ENCODE measurements at places on chromosomes 13 and 19. TPM values are rescaled to one million over a fixed set of nuclear protein-coding genes. Genes with fewer than 3 reads are reported as not detected.

DNA sequence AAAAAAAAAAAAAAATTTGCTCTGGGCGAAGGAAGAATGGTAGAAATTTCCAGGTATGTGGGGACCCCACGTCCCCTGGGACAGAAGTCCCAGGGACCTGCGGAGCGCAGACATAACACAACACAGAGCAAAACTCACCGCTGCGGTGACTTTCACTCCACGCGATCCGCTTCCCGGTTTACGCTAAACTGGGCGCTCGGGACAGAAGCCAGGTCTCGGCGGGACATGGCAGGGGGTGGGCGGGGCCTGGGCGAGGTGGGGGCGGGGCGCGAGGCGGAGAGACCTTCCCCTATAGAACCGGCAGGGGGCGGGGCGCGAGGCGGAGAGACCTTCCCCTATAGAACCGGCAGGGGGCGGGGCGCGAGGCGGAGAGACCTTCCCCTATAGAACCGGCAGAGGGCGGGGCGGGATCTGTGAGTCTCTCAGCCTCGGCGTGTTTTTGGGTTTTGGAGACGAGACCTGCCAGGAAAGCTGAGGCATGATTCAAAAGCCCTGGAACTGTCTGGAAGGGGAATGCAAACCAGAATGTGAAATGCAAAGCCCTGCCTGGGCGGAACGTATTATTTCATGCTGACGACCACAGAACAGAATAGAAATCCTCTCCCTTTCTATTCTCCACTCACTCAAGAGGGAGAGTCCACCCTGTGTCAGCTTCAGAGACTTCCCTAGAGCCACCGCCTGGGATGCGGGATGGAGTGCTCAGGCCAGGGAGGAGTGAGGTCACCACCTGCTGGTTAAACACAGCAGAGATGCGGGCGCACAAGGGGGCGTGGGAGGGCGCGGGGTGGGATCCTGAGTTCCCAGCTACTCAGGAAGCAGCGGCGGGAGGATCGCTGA is 20.2 kb upstream of the ERVV-1 start:
- peak overlapping the region; percentile 55 for H3K27ac ChIP-seq
- DNase-seq: peak; percentile 86
- no peaks in the 10 kb centered on the region for H3K4me1 ChIP-seq
- peaks cover 4% of the 10 kb centered on the region for H3K27me3 ChIP-seq

DNA sequence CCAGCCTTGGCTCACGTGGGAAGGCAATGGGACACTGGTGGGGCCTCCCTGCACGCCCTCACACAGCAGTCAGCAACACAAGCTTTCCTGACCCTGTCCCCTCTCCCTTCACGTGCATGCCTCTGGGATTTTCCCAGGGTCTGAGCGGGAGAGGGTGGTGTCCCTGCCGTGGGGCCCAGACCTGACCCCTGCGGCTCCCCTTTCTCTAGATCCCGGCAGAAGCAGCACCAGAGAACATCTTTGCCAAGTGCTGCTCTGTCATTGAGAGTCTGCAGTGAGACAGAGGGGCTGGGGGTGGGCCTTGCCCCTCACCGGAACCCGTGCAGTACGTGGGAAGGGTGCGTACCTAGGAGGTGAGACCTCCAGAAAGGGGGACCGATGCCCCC is 12.6 kb downstream of the KHSRP start:
- H3K4me3 ChIP-seq: no peak overlapping the region
- no peak for DNase-seq
- peaks cover 3% of the 10 kb centered on the region for H3K27me3 ChIP-seq
- H3K4me1 ChIP-seq: peaks cover 1% of the 10 kb centered on the region
- H3K27ac ChIP-seq: no peak overlapping the region
- H3K36me3 ChIP-seq: no peaks in the 10 kb centered on the region

DNA sequence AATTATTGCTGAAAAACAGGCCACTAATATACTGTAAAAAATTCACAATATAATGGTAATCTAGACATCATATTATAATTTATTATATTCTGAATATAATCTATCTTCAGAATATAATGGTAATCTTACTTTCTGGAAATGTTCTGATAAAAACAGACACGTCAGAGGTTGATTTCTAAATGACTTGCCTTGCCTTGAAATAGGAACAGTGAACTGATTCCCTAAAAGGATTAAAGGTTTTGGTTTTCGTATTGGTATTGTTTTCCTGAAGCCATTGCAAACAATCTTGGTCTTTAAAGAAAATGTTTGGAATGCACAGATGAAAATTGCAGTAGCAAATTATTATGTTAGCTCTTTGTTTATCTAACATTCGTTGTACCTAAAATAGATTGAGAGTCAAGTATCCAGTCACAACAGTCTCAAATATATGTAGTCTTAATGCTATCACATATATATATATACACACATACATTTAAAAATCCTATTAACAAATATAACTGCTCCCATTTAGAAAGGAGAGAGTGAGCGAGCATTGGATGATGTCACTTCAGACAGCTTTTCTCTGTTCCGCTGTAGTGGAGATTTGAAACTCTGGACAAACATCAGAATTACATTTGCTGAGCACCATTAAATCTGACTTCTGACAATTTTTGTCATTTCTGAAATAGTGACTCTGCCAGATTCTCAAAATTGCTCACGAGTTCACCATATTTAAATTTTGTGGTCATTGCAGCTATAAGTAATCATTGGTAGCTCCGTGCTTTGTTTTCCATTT is 1.7 kb downstream of the ITM2B start:
- no peaks in the 10 kb centered on the region for H3K36me3 ChIP-seq
- DNase-seq: no peak
- peak overlapping the region; percentile 97 for H3K27ac ChIP-seq
- H3K4me1 ChIP-seq: peaks cover 28% of the 10 kb centered on the region

DNA sequence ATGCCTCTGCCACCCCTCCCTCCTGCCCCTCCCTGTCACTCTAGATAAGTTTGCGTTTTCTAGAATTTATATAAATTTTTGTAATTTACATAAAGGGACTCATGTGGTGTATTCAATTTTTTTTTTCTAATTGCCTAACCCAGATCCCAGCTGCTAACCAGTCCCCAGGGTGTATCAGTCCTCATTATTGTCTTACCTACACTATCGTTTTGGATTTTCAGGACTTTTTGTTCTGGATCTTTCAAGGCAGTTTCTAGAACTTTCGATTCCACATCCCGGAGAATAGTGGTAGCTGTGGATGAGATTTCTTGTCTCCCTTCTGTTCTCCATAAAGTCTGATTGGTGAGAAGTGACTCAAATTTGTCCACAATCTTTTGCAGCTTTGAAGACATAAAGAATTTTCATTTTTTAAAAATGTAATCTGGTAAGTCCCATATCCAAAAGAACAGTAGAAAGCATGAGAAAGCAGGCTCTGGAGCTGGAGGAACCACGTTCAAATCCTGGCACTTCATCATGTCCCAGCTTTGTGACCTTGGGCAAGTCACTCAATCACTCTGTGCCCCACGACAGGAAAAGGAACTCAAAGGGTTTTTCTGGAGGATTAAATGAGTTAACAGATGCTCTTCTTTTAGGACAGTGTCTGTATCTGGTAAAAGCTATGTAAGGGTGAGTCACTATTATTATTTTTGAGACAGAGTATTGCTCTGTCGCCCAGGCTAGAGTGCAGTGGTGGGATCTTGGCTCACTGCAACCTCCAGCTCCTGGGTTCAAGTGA is 19.7 kb downstream of the ADGRE3 start:
- H3K36me3 ChIP-seq: no peaks in the 10 kb centered on the region
- no peaks in the 10 kb centered on the region for H3K4me1 ChIP-seq
- peaks cover 7% of the 10 kb centered on the region for H3K27me3 ChIP-seq

DNA sequence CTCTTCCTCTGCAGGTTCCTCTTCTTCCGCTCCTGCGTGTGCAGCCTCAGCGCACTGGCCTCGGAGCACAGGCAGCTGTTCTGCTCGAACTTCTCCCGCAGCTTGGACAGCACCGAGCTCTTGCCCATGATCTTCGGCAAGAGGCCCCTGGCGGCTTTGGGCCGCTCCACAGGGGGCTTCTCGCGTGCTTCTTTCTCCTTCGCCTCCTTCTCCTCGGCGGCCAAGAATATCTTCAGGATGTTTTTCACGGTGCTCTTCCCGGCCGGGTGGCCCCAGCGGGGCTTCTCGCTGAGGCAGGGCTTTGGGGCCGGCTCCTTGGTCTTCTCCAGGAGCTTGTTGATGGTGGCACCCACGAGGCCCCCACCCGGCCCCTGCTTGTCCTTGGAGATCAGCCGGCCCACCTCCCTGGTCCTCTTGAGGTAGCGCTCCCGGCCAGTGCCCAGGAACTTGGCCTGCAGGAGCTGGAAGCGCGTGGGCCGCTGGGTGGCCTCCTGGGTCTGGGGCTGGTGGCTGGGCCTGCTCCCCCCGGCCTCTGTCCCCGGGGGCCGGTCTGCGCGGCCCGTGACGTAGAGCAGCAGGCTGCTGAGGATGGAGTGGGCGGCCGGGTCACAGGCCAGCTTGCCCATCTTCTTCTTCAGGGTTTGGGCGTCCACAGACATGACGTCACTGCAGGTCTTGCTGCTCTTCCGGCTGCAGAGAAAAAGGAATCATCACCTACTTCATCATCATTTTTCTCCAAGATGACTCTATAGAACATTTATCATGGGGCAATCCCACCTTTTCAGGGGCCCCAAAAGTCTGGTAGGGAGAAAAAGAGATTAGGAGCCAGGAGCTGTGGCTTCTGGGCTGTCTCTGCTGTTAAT is 43.8 kb upstream of the GRTP1 start:
- peaks cover 3% of the 10 kb centered on the region for H3K4me1 ChIP-seq
- no peak for DNase-seq
- H3K4me3 ChIP-seq: no peak overlapping the region
- H3K27ac ChIP-seq: no peak overlapping the region
- peaks cover 3% of the 10 kb centered on the region for H3K27me3 ChIP-seq
- H3K36me3 ChIP-seq: no peaks in the 10 kb centered on the region

- no peaks in the 10 kb centered on the region for H3K4me1 ChIP-seq
- no peaks in the 10 kb centered on the region for H3K36me3 ChIP-seq
- H3K4me3 ChIP-seq: no peak overlapping the region
- peaks cover 2% of the 10 kb centered on the region for H3K27me3 ChIP-seq
Measured at GRCh38 chr19:8167985-8168384, 18.6 kb upstream of the FBN3 start.

- H3K4me3 ChIP-seq: no peak overlapping the region
- no peak for DNase-seq
- no peak overlapping the region for H3K27ac ChIP-seq
- peaks cover 3% of the 10 kb centered on the region for H3K27me3 ChIP-seq
- H3K4me1 ChIP-seq: no peaks in the 10 kb centered on the region
Measured at GRCh38 chr13:73715114-73715910, 418.9 kb downstream of the KLF12 start.

Gene ZNF607
- 12.7 TPM for total RNA-seq

Gene CEACAM20
- not detected for total RNA-seq

Gene ZNF420
- 13.2 TPM for total RNA-seq

Gene KLK2
- total RNA-seq: not detected
